Fibroblast of mammary gland (primary cell): ENCODE measurements at places on chromosomes 4 and X.
A peak's percentile ranks its signal among the peaks of the same experiment; 100 is the strongest.

DNA sequence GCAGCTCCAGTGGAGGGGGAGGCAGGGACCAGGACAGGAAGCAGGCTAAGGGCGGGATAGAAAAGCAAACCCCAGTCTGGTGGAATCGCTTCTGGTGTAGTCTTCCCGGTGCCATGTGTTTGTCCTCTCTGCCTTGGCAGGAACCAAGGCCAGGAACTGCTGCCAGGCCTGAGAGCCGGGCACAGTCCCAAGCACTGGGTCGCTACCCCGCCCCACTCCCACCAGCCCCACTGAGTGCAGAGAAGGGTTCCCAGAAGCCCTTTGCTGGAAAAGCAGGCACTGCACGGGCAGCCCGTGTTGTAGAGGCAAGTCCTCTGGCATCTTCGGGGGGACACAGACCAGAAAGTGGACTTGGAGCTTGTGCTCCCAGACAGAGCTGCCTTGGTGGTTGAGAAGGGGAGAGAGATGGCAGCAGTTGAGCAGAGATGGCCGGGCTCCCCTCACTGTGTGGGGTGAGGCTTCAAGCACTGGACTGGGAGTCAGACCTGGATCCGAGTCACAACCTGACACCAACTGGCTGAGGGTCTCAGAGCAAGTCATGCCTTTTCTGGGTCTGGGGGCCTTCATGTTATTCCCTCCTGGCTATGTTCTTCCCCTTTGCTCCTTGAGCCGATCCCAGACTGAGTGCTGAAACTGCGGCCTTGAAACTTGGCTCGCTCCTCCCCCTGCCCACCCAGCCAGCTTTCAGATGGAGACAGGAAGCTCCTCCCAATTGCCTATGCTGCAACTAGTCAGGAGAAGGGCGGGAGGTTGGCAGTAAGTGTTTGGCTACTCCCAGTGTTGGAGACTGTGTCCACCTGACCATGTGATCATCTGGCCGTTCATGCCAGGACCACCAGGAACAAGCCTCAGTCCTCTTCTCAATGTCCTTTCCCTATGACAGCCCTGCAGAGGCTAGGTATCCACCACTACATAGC lies 59.7 kb upstream of the MTM1 start:
- DNase-seq, result peak; percentile 28

GRCh38 chr4:5750946-5751665 lies 40.1 kb downstream of the EVC start:
- peak; percentile 98 for DNase-seq

DNA sequence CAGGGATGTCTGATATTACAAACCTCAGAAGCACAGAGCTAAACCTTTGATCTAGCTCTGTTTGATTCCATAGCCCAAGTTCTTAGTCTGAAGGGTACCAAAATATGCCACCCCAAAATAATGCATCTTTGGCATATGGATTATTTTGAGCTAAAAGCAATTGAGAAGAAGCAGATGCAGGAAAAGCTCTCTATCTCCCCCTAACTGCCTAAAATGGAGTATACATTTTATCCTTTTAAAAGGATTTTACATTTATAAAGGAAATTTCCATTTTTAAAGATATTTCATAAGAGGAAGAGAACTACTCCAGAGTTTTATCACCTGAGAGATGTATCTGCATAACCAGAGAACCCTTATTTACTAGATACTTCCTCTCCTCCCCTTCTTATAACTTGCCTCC lies 158.7 kb downstream of the ZNF674 start:
- no peak for DNase-seq

DNA sequence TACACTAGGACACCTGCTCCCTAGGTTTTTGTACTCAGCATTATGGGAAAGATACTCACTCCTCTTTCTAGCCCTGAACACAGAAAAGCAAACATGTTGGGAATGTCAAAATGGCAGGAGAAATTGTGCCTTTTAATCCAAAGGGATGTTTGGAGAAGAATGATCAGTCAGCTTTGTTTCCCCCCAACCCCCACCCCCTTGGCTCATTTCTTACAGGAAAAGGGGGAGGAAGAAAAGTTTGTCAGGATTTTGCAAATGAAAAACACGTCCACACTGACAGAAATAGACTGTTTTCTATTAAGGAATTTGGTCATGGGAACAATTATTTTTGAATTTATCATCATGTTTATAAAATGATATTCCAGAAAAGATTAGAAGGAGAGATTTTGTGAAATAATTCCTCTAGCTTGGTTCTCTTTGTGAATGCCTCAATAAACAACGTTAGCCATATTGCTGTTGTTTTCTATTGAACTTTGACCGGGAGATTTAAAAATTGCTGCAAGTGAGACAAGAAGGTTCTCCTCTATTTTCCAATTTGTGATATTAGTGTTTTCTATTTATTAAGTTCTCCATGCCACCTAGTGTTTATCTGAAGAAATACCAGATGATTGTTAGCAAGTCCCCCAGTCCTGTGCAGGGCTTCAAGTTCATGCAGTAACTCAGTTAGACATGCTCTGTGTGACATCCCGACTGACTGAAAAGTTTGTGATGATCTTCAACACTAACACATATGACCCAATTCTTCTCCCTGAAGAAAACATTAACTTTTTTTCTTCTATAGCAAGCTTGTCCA lies 31.3 kb upstream of the TFDP3 start:
- DNase-seq, result peak; percentile 25

- DNase-seq, result no peak
Measured at GRCh38 chr4:186260117-186260503, 5.9 kb upstream of the F11 start.

- DNase-seq, result no peak
Measured at GRCh38 chrX:17860811-17861488, at the start of gene RAI2. Gene RAI2, minus strand, starts transcription at chrX:17861298. Its CDS starts 59,288 bp downstream, at chrX:17802010.

GRCh38 chr4:150358691-150359090 lies 223.3 kb upstream of the MAB21L2 start:
- DNase-seq, result no peak

GRCh38 chr4:122099896-122100295 lies 52.2 kb upstream of the BLTP1 start:
- peak; percentile 39 for DNase-seq

GRCh38 chrX:153406903-153407302 lies 4.4 kb upstream of the ZFP92 start:
- no peak for DNase-seq

DNA sequence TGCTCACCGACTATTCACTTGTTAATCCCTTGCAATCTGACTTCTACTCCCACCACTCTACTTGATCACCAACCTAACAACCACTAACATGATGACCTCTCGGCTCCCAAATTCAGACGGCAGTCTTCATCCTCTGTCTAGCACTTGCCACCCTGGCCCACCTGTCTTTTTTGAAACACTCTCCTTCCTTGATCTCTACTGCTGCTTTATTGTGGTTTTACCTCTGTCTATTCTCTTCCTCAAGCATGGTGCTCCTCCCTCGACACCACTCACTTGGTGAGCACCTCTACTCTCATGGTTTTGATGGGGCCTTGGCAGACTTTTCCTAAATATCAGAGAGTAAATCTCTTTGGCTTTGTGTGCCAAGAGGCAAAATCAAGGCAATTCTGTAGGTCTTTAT lies 21.7 kb upstream of the CXCR3 start:
- no peak for DNase-seq

DNA sequence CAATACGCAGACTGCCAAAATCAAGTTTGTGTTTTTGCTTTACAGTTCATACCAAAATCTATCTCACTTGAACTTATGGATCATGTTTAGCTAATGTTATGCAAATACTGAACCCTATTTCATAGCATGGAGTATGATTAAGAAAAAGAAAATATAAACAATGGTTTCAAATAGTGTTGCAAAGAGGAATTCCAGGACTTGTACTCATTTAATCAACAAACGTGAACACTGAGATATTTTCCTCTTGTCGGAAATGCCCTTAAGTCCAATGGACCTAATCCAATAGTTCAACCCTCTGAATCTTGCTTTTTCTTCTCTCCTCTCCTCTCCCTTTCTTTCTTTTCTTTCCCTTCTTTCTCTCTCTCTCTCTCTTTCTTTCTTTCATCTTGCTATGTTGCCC lies 30.8 kb downstream of the RASL11B start:
- no peak for DNase-seq

- no peak for DNase-seq
Measured at GRCh38 chr4:74896595-74896994, 36.3 kb upstream of the PARM1 start.

GRCh38 chr4:176718881-176719280 lies 73.8 kb downstream of the VEGFC start:
- DNase-seq, result no peak

GRCh38 chr4:100555611-100556337 lies 38.0 kb upstream of the EMCN start:
- DNase-seq, result no peak

DNA sequence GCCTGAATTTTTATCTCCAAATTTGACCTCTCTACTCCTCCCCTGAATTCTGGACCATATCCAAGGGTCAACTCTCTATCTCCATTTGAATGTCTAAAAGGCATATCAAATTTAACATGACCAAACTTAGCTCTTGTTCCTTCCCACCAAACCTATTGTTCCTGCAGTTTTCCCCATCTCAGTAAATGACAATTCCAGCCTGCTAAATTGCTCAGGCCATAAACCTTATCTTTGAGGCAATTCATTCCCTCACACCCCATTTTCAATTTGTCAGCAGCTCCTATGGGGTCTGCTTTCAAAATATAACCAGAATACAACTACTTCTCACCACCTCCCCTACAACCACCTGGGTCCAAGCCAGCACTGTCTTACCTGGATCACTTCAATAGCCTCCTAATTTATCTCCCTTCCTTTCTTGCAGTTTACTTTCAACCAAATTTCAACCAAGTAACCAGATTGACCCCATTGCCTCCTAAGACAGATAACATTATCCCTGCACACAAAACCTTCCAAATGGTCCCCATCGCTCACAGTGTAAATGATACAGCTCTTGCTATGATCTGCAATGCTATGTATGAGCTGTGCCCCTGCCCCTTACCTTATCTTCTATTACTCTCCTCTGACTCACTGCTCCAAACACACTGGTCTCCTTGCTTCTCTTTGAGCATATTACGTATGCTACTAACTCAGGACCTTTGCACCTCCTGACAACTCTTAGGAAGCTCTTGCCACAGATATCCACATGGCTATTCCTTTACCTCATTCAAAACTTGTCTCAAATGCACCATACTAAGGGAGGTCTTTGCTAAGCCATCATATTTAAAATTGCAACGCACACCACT lies 66.0 kb downstream of the CAMK2D start:
- peak; percentile 22 for DNase-seq
